Glomerular endothelial cell (primary cell): ENCODE measurements at places on chromosomes 12 and 14.
A peak's percentile ranks its signal among the peaks of the same experiment; 100 is the strongest.

- peak; percentile 81 for DNase-seq
These were observed at the start of gene PTPRB for GRCh38 chr12:70637303-70638085. TSS of gene PTPRB (minus strand) at chr12:70637429. CDS start at chr12:70637395, 34 bp downstream.

- no peak for DNase-seq
These were observed 82.5 kb downstream of the NT5DC3 start for GRCh38 chr12:103758310-103759089.

GRCh38 chr12:57491393-57492280 lies 3.8 kb downstream of the MARS1 start:
- DNase-seq: no peak

GRCh38 chr14:69399750-69400149 lies 1.3 kb downstream of the SLC39A9 start:
- DNase-seq: no peak

DNA sequence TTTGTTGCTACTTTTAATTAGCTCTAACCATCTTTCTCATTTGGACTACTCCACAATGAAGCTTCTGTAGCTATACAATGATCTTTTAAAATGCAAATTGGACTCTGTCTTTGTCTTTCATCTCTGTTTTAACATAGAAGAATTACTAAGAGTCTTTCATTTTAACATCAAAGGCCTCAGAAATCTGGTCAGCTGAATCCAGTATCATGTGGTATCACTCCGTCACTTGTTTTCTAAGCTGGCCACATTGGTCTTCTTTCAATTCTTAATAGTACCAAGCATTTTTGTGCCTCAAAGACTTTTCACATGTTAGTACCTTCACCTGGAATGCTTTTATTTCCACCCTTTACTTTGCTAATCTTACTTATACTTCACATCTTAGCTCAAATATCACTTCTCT lies 95.5 kb upstream of the SLC16A7 start:
- DNase-seq: no peak

DNA sequence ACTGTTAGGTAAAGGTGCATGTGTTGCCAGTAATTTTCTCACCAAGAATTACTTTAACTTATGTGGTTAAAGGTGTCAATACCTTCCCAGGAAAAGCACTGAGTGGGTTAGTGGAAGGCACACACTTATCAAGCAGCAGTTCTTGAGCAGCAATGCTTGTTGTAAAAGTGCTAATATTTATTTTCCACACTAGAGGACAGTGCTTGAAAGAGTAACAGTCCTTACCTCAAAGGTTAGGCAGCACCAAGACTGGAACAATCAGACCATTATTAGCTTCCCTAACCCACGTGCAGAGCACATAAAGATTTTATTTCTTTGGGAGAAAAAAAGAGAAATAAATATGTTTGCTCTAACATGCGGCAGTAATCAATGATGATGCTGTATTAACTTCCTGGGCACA lies 48.8 kb upstream of the KRR1 start:
- no peak for DNase-seq

DNA sequence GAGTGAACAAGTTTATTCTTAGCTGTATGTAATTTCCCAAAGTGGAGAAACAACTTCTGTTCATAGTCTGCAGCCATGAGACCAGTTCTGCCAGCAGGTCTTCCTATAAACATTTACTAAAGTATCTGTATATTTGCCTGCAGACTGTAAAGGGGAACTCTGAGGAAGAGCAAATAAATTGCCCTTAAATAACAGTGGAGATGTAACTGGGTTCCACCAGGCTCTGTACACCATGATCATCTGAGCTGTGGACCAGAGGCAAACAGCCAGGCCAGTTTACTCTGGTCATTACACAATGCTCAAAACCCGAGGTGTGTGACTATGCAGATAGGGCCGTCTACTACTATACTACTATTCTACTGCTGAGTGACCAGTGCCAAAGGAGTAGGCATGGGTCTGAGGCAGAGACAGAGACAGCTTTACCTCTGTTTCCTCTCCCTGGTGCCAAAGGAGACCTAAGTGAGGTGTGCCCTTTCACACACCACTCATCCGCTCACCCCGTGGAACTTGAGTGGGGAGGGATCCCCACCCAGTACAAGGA lies 21.1 kb upstream of the CERS5 start:
- DNase-seq: no peak

- no peak for DNase-seq
These were observed 114.8 kb upstream of the FGD4 start for GRCh38 chr12:32284561-32284960.

DNA sequence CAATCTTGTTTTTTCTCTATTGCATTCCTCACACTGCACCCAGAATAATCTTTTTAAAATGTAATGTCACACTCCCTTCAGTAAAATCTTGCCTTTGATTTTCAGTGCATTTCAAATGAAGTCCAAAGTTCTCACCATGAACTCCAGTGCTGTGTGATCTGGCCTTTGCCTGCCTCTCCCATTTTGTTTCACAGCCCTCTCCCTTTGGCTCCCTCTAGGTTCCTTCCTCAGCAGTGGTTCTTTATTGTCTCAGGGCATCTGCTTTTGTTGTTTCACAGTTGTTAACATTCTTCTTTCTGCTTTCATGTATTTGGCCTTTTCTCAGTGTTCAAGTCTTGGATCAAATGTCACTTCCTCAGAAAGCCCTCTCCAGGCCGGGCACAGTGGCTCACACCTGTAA lies 84.5 kb upstream of the AMN1 start:
- no peak for DNase-seq

GRCh38 chr12:76556368-76556767 lies 3.2 kb downstream of the OSBPL8 start:
- DNase-seq: no peak

DNA sequence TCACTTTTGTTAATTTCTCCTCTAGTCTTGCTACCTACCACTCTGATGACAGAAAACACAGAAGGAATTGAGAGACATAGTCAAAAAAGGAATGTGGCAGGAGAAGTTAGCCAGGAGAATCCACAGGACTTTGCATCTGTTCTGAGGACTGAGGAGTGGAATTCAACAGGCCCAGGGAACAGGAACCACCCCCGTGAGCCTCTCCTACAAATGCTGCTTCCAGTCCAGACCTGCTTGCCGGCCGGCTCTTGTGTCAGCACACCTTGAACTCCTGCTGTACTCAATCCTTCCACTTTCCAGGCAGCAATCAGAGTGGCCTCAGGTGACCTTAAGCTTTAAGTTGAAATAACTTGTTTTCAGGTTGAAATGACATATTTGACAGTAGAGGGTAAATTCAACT lies 903.1 kb downstream of the BCL11B start:
- no peak for DNase-seq

- DNase-seq: no peak
These were observed at the start of the genes CCDC92 and ZNF664 for GRCh38 chr12:123972457-123973401. TSS of gene CCDC92 (minus strand) at chr12:123972831. CDS start at chr12:123944305, 28,526 bp downstream. TSS of gene ZNF664 (plus strand) at chr12:123973215. CDS start at chr12:124012145, 38,930 bp downstream.

DNA sequence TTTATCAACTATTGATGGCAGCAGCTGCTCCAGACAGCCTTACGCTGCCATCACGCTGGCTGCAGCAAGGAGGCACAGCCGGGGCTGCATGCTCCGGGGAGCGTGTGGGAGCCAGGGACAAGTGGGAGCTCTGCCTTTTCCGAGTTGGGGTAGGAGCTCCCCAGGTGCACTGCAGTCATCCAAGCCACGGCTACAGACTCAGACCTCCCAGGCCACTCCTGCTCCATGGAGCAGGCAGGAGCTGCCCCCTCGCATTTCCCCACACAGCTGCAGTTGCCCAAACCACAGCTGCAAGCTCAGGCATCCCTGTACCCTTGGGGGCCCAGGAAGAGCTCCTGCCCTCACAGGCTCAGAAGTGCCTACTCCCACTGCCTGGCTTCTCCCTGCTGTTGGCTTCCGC lies 184.7 kb downstream of the CPNE8 start:
- DNase-seq: no peak

- no peak for DNase-seq
These were observed 1.6 kb downstream of the OGFOD2 start for GRCh38 chr12:122976648-122976975.

- DNase-seq: no peak
These were observed 85.9 kb upstream of the PDE3A start for GRCh38 chr12:20282401-20282800.

DNA sequence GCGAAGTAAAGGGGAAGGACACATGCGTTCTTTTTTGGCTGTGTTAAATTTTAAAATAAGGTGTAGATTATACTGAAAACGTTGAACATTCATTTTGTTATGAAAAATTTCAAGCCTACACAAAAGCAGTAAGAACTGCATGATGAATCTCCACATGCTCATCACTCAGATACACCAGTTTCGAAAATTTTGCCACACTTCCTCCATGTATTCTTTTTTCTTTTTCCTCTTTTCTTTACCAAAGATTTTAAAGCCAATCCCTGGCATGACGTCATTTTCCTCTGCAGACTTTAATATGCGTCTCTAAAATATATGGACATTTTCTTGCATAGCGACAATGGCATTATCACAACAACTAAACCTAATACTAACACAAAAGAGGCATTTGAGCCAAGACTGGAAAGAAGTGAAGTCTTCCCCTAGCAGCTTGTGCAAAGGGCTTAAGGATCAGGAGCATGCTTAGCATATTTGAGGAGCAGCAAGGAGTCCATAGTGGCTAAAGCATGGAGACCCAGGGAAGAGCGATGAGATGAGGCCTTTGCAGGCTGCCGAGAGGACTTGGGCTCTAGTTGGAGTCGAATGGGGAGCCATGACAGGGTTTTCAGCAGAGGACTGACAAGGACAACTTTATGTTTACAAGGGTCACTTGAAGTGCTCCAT lies 111.9 kb downstream of the ERC1 start:
- no peak for DNase-seq

- no peak for DNase-seq
These were observed 201.0 kb downstream of the SSPN start for GRCh38 chr12:26396402-26396801.

DNA sequence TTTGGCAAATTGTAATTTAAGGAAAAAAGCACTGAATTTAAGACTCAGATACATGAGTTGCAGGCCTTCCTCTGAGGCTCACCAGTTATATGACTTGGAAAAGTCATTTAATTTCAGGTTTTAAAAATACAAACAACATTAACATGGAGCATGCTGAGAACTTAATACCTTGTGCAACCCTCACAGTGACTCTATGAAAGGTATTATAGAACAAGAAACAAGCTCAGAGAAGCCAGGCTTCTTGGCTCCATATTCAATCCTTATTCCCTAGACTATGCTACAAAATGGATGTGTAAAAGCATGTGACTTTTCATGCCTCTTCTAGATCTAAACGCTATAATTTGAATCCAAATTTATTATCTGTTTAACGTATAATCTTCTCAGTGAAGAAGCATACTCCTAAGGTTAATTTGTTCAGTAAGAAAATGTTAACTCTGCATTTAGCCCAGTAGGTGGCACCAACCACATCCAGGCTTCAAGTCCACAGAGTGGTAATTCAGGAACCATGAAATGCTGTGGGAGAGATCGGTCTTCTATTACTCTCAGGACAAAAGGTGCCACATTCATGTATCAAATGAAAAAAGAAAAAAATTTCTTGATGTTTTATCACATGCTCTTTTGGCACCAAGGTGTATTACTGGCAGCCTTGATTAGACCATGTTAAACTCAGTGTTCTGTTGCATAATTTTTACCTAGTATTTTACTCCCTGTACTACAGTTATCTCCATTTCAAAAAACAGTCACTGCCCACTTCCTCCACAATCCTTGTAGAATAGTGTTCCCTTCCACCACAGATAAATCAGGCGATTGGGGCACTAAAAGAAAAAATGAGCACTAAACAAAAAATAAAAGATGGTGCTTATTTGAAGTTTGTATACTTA lies 9.3 kb downstream of the CCDC196 start:
- DNase-seq: peak; percentile 55

DNA sequence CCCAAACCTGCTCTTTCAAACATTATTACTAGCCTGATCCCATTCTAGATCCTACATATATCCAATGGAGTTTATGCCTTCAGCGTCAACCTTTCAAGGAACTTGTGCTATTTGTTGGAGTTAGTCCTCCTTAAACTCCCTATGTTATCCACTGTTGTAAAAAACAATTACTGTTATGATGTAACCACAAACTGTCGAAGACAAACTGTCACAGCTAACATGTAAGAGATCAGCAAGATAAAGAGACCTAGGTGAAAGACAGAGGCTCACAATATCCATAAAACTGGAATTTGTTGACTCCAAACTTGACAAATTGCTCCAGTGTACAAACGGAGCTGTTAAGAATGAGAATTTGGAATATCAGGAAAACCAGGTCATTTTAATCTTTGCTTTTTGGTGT lies 70.7 kb downstream of the CDK17 start:
- DNase-seq: no peak

DNA sequence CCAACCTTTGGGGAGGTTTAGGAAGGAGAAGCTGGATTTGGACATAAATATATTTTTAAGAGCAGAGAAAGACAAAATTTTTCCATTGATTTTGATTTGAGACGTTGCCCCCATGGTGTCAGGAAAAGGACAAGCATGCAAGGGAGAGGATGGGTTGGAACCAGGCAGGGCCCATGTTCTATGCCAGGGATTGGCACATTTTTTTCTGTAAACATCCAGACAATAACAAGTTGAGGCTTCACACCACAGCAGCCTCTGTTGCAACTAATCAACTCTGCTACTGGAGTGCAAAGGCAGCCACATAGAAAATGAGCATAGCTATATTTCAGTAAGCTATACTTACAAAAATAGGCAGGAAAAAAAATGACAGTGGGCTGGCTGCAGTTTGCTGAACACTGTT lies 44.7 kb downstream of the NR1H4 start:
- no peak for DNase-seq

GRCh38 chr12:32906399-32907165 lies 10.0 kb upstream of the PKP2 start:
- DNase-seq: no peak

- no peak for DNase-seq
These were observed 411.8 kb upstream of the MIS18BP1 start for GRCh38 chr14:45664668-45665356.

- no peak for DNase-seq
These were observed 29.6 kb upstream of the NCOR2 start for GRCh38 chr12:124597041-124597440.

- no peak for DNase-seq
These were observed 24.3 kb downstream of the DACT1 start for GRCh38 chr14:58662018-58662417.

- DNase-seq: no peak
These were observed 48.2 kb downstream of the CALM1 start for GRCh38 chr14:90445011-90445410.

DNA sequence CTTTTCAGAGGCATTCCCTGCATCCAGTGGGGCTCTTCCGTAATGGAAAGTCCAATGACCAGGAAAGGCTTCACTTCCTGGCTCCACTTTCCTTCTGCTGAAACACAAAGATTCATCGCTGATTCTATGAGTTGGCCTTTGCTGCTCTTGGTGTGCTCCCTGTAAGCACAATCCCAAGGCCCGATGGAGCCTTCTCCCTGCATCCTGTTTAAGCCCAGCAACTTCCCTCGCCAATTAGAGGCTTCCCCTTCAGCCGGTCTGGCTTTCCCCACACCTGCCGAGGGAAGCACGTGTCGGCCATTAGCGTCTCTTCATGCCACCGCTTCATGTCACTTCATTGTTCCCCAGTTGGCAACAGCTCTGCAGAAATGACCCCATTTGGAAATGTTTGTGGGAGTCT lies 693.9 kb downstream of the MED13L start:
- DNase-seq: no peak

- DNase-seq: no peak
These were observed 392.3 kb downstream of the TMEM121 start for GRCh38 chr14:105918496-105919262.
